Spleen (tissue), 13 donors: ENCODE measurements at places on chromosomes 6 and 20.

DNA sequence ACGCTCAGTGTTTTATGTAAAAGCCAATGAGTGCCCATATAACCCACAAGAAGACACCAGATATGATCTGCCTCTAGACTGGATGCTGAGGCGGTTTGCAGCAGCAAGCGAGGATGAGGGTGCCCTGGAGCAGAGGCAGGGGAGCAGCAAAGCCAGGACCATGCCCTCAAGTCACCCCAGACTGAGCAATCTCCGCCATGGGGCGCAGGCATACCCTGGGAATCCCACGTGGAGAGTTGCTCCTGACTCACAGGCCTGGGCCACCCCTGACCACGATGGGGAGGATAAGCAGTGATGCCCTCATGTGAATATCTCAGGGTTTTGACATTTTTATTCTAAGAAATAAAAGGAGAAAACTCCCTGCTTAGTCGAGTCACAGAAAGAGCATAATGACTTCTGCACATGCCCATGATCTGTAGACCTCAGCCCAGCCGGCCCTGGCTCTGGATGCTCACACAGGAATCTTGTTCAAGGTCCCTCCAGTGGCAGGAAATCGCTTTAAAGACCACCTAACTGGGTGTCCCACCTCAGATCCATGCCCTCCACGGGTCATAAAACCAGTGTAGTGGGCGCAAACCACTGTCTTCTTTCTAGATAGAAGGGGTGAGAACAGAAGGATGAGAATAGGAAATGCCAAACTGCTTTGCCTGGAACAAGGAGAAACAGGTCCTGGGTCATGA, 138.3 kb upstream of the SNX9 start:
- no peak for DNase-seq

- no peak for DNase-seq
Measured at GRCh38 chr20:46720776-46721425, 11.5 kb downstream of the SLC2A10 start.

DNA sequence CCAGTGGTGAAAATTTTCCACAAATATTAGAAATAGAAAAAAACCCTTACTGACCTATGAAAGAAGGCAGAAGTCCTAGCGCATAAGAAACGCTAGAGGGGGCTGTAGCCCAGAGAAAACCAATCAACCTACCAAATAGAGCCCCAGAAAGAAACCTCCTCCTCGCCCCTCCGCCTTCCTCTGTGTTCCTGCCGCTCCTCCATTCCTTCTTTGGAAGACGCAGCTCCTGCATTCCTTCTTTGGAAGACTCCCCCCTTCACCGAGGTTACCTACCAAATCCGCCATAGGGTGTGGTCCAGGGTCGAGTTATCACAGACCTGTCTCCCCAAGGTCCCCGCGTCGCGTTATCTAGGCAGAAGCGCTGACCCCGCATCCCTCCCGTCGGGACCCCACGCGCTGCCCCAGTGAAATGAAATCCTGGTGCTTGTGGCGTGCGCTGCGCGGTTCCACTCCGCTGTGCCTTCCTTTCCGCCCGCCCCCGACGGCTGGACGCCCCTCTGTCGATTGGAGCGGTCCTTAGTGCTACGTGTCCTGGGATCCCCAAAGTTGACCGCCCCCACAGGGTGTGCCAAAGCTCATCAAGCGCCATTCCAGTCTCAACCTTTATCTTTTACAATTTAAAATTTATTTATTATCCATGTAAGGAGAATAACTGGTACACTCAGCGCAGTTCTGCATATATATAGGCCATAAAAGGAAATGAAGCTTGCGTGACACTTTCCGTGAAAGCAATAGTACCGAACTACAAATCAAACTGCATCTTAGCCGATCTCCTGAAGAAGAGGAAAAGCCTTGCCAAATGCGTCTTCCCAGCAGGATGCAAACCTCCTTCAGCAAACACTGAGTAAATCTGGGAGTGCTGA, 13.0 kb downstream of the RPP21 start:
- DNase-seq: no peak

- no peak for DNase-seq
Measured at GRCh38 chr20:32964575-32964974, 39.7 kb downstream of the SUN5 start.

DNA sequence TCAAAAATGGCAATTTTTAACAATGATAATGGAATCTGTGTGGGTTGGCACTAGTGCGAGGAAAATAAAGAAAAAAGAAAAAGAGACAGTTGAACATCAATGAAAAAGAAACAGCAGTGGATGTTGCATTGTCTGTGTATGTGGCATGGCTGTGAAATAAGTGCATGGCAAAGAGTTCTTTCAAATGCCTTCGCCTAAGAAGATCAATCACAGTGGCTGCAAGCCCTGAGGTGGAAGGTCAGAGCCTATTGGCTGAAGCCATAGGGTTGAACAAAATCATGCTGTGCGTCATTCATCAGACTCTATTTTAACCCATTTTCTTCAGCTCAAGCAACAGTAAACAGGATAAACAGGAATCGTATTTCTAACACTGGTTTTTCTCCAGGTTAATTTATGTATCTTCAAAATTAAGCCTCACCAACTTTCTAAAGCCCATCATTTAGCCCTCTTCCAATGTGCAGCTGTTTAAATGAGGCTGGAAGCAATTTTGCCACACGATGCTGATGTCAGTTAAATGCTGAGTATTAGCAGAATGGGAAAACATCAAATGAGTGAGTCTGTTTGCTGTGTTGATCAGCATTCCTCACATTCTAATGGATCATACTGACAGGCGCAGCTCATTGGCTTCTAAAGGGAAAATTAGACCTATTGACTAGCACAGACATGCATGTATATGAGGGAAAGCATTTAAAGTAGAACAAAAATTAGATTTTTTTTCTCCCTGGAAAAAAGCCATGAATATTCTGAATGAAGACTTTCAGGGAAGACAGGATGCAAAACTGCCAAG, 955.9 kb upstream of the EYS start:
- no peak for DNase-seq

- DNase-seq: no peak
Measured at GRCh38 chr6:159085396-159085895, 40.7 kb upstream of the TAGAP start.

DNA sequence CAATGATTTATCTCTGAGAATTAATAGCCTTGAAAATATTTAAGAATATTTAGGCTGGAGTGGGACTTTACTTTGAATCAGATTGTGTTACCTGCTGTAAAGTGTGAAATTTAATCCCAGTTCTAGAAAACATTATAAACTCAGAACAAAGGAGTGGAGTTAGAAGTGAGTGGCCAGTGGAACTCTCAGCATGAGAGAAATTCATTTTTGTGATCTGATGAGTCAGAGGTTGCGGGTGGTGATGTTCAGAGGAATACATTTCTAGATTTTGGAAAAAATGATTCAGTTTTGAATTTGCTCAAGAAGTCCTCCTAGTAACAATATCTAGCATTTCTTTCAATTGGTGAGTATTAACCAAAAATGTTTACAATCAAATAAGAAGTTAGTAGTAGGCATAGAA, 167.5 kb downstream of the ZFAND3 start:
- DNase-seq: no peak

- DNase-seq: no peak
Measured at GRCh38 chr20:1319051-1319450, 9.9 kb downstream of the SDCBP2 start.

DNA sequence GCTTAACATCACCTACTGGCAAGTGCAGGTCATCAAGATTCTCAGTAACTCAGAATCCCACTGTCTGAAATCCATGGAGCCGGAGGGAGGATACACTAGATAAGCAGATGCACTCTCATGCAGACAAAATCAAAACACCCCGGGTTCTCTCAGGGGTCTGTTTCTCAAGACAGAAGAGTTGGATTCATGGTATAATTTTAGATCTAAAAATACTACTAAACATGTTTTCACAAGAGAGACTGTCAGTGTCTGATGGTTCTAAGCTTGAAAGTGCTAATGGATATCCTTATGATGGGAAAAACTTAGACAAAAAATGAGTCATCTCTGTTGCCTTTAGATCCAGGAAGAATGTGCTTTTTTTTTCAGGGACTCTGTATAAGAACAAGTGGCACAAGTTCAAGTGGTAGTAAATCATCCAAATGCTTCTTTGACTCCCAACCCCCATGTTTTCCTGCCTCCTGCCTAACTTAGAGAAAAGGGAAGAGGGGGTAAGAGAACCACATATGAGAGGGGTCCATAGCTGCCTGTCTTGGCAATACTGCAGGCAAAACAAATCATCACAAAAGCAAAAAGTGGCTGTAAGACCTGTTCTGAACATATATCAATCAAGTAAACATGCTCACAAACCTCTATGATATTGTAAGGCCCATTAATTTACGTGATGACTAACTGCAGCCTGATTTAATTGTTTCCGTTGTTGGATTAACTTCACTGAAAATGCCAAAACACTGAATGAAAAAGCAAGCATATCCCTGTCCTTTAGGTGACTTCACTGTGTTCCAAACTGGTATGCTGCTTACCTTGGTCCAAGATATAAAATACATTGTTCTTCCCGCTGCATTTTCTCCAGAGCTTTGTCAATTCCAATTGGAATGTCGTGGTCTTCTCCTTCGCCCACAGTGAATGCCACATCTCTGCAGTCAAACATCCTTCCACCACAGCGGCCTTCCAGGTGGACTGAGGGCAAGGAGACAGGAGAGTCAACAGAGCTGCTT, 84.0 kb upstream of the TULP1 start:
- no peak for DNase-seq

GRCh38 chr6:84425971-84426705, 198.7 kb upstream of the CEP162 start:
- no peak for DNase-seq

GRCh38 chr20:4815628-4816027, 93.9 kb downstream of the PRND start:
- no peak for DNase-seq

GRCh38 chr6:133132466-133132971, 108.6 kb upstream of the EYA4 start:
- no peak for DNase-seq

GRCh38 chr6:5471044-5471443, 209.7 kb downstream of the FARS2 start:
- peak; percentile 85 for DNase-seq

DNA sequence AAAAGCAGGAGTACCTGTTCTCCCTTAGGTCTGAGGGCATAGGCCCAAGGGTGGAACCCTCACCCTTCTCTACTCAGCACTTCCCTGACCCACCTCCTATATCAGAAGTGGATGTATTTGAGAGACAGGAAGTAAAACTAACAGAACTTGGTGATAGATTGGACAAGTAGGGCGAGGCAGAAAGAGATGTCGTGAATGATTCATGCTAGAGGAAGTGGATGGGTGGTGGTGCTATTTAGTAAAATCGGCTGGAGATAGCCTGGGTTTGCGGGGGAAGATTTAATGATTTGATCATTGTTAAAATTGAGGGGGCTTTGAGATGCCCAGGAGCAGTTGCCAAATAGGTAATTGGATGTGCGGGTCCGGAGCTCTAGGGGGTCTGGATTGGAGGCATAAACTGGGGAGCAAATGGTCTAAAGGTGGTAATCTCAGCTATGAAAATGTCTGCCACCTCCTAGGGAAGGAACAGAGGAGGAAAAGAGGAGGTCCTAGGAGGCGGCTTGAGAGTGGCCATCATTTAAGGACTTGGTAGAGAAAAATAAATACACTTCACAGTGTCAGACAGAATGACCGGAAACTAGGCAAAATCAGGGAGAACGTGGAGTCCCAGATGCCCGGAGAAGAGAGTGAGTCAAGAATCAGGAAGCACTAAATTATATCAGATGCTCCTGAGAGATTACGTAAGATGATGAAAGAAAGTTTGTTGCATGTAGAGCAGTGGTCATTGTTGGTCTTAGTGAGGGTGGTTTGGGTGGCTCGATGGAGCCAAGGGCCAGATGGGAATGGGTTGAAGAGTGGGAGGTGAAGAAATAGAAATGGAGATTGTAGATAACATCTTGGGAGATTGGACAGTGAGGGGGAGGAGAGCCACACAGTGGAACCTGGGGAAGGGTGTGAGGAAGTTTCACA, 142.0 kb downstream of the CEP57L1 start:
- no peak for DNase-seq

GRCh38 chr6:17423026-17423425, 29.6 kb downstream of the CAP2 start:
- no peak for DNase-seq

GRCh38 chr6:134826889-134827737, 122.8 kb downstream of the ALDH8A1 start:
- DNase-seq: no peak

DNA sequence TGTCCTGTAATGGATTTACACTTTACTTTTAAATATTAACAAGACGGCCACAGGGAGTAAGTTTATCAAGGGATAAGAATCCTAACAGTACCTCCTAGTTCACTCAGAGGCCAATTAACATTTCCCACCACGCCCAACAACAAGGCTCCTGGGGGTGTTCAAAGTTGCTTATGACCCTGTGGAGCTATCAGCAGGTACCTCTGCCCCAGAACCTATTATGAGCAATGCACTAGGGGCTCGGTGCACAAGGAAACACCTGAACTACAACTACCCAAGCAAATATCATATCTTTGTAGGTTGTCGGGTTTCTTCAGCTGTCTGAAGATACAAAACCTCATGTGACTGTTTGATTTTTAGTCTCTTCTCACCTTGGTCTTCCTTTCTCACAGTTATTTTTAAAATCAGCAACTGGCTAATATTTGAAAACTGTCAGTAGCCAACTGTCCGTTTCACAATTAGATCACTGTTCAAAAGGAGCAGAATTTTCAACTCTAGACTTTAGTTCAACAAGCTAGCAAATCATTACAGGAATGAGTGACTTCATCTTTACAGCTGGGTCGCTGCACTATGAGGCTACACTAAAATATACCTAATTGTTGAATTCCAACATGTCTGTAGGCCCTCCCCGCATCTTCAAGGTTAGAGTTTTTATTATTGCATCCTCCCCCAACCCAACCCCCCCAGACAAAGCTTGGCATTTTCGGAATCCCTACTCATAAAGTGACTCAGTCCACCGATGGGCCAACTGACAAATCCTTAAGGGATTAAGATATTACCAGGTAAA, 38.1 kb downstream of the B4GALT5 start:
- DNase-seq: no peak

DNA sequence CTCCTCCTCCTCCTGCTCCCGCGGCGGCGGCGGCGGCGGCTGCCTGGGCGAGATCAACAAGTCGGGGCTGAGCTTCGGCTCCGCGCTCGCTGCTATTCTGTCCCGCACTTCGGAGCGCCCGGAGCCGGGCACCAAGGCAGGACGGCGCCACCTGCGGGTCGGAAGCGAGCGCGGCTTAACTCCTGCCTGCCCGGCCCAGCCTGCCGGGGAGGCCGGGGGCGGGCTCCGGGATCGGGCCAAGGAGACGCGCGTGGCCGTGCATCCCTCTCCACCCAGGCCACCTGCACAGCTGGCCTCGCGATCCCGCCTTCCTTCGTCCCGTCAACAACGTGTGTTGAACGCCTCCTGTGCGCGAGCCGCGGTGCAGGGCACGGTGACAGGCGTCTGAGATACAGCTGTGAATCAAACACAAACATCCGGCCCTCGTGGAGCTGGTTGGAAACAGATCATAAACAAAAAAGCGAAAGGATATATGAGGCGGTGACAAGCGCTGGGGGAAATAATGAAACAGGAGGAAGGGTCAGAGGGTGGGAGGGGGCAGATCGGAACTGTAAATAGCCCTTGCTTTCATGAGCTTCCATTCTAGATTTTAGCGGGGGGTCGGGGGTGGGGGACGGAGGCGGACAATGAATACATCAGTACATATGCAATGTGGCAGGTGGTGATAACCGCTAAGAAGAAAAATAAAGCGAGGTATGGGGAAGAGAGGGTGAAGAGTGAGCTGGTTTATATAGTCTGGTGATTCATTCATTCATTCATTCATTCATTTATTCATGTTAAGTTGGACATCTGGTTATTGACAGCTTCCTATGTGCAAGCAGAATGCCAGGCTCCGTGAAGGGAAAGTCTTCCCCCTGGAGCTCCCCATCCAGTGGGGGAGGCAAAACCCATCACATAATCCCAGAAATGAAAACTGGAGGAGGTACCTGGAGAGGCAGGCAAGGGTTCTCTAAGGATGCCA, 2.0 kb upstream of the KCNB1 start:
- DNase-seq: peak; percentile 87
